ENCODE measurements at places on chromosomes 12 and 14.
A peak's percentile ranks its signal among the peaks of the same experiment; 100 is the strongest.

DNA sequence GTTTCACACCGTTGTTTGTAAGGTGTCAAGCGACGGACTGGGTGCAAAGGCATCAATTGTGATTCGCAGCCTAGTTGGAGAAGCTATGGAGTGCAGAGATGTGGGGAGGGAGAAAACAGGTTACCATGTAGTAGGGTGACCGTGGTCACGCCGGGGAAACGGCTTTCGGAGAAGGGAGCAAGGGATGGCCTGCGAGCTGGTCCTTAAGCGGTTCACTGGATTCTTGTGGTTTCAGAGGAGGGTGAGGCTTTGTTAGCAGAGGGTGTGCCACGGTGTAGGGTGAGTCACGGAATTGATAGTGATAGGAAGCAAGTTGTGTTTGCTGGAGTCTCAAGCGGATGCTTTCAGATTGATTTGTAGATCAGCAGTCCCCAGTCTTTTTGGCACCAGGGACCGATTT lies 2.3 kb downstream of the PIWIL1 start:
- DNase-seq, result no peak

DNA sequence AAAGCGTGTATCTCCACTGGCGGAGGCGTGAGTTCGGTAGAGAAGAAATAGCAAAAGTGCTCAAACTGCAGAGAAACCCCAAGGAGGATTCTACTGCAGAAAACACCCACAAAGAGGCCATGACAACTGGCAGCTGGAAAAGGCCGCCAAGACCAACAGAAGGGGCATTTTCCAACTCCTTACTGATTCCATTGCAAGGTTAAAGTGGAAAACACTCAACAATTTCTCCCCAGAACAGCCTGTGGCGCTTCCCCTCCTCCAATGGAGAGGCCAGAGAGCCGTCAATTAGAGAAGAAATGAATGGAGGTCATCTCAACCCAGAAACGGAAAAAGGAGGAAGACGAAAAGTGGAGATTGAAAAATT lies 618 bp upstream of the ANKRD52 start:
- DNase-seq, result no peak

- no peak for DNase-seq
Measured at GRCh38 chr12:1726753-1727152, 35.9 kb downstream of the ADIPOR2 start.

GRCh38 chr12:53060721-53061276 lies 10.9 kb downstream of the TNS2 start:
- DNase-seq, result no peak

DNA sequence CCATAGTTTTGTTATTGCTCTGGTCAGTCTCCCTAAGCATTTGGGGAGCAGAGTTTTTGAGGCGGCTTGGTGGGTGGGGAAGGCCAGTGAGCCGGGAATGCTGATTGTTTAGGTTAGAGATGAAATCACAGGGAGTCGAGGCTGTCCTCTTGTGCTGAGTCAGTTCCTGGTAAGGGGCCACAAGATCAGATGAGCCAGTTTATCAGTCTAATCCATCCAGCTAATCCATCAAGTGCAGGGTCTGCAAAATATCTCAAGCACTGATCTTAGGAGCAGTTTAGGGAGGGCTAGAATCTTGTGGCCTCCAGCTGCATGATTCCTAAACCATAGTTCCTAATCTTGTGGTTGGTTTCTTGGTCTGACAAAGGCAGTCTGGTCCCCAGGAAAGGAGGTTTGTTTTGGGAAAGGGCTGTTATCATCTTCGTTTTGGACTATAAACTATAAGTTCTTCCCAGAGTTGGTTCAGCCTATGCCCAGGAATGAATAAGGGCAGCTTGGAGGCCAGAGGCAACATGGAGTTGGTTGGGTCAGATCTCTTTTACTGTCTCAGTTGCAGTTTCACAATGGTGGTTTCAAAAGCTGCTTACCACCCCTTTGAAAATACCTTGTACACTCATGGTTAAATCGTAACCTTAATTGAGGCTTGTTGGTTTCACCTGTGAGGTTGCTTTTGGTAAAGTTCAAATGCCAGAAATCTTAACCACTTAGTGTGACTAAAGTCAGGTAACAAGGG lies 33.6 kb upstream of the HIGD1C start:
- no peak for DNase-seq

- peak; percentile 82 for DNase-seq
Measured at GRCh38 chr12:69052613-69053408, 119.8 kb upstream of the CPM start.

- no peak for DNase-seq
Measured at GRCh38 chr14:60090864-60091519, 731 bp upstream of the PCNX4 start.

- DNase-seq, result peak; percentile 19
Measured at GRCh38 chr14:24734917-24735500, 101.0 kb upstream of the GZMB start.

DNA sequence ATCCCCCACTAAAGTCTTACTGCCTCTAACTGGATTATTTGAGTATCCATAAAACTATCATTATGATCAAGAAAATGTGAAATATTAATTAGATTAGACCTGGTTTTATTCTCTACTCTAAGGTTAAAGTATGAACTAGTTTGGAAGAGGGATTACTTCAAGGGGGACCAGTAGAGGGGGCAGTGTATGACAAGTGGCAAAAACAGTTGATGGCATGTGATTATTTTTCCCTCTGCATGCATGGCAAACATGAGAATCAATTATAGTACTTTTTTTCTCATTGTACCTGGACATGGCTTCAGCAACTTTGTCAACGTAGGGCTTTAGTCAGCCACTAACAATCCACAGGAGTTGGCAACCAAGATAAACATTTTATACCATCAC lies 145.0 kb upstream of the SLC38A2 start:
- no peak for DNase-seq

DNA sequence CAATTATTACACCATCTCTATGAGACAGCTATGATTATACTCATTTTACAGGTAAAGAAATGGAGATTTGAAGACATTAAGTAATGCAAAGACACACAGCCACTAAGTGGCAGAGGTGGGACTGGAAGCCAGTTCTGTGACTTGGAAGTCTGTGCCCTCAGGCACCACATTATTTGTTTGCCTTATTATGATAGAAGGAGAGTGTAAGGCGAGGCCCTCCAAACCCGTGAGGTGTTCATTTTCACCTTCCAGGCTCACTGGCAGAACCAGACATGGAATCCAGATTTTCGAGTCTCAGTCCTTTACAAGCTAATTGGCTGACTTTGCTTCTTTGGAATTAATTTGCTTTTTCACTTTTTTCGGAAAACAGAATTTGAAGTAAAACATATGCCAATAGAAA lies 107.9 kb downstream of the CAND1 start:
- DNase-seq, result no peak

DNA sequence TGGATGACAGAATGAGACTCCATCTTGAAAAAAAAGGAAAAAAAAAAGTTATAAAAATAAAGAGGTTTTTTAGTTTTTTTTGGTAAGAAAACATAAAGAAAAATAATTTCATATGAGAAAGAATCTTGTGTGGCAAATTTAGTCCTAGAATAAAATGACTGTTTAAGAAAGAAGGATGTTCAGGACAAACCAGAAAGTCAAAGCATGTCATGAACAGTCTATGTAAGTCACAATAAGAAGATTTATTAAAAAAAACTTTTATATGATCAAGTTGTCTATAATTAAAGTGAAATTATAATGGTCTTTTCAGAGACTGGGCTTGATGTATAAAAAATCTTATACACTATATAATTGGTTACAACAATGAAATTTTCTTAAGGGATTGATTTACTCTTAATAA lies 68.1 kb upstream of the HECTD1 start:
- no peak for DNase-seq

DNA sequence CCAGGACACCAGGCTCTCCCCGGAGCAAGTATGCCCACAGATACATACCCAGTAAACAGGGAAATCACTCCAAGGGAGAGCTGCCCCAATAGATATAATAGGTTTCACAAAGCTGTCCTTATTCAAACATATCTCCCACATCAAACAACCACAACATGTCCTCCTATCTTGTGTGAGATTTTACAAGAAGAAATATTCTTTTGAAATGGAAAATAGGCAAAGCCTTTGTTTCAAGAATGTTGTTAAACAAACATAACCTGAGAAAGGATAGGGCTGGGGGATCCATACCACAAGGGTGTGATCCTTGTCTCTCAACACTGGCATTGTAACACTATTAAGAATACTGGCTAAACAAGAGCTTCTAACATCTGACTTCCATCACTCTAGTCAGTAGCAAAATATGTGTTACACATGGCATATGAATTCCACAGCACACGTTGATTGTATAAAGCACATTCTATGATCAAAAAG lies 32.9 kb downstream of the LGR5 start:
- DNase-seq, result no peak

- no peak for DNase-seq
Measured at GRCh38 chr12:5525783-5526367, 94.0 kb downstream of the NTF3 start.

GRCh38 chr14:90661866-90662265 lies 154.4 kb downstream of the TTC7B start:
- DNase-seq, result no peak

- DNase-seq, result peak; percentile 14
Measured at GRCh38 chr12:74021937-74022336, 515.7 kb upstream of the ATXN7L3B start.

- DNase-seq, result no peak
Measured at GRCh38 chr12:50151047-50151687, 16.0 kb downstream of the CERS5 start.

- DNase-seq, result no peak
Measured at GRCh38 chr14:63205044-63205575, 867 bp downstream of the RHOJ start.

GRCh38 chr14:60356906-60357550 lies 108.0 kb downstream of the PPM1A start:
- DNase-seq, result no peak

- no peak for DNase-seq
Measured at GRCh38 chr12:62683776-62684569, 217.3 kb downstream of the MON2 start.

- DNase-seq, result no peak
Measured at GRCh38 chr12:120265473-120266179, at the start of gene PXN. Gene PXN, minus strand, starts transcription at chr12:120265730. Its CDS starts 101 bp downstream, at chr12:120265629.

DNA sequence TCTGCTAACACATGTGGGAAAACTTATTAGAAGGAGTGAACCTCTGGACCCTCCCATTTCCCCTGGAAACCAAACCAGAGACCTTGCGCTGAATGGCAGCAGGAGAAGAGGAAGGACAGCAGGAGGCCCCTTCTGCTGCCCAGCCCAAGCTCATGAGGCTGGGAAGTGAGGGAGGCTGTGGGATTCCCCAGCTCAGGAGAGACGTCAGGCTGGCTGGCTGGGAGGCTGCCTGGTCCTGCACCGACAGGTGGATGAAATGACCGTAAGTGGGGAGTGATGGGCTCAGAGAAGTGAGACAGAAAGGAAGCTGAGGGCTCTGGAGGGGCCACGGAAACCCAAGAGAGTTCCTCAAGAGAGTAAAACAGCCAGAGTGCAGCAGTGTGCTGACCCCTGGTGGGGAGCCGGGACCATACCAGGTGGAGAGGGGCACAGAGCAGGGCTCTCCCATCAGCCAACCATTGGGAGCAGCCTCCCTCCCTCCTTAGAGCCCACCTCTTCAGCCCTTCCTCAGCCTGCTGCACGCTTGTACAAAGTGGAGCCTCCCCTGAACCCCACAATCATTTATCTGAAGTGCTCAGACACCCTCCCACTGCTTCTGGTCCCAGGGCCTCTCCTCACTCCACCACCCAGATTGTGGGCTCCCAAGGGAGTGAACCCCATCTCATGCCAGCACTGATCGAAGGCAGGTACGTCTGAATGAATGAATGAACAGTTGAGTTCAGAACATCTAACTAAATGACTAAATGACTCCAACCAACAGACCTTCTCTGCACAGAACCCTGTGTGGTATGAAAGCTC lies 14.0 kb downstream of the TAMALIN start:
- no peak for DNase-seq

DNA sequence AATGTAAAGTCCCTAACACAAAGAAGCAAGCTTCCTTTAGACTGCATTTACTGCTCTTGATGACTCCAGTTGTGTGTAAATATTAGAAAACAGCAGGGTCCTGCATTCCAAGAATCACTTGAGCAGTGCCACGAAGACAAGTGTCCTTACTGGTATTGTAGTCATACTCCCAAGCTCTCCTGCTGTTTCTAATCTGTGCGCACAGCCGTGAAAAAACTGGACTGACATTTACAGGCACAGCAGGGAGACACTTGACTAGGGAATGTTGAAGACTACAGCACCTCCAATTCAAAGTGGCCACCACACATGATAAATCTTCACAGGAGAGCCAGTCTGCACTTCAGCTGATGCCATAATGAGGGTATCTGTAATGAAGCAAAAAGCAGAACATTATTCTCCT lies 91.4 kb downstream of the VRK1 start:
- no peak for DNase-seq

DNA sequence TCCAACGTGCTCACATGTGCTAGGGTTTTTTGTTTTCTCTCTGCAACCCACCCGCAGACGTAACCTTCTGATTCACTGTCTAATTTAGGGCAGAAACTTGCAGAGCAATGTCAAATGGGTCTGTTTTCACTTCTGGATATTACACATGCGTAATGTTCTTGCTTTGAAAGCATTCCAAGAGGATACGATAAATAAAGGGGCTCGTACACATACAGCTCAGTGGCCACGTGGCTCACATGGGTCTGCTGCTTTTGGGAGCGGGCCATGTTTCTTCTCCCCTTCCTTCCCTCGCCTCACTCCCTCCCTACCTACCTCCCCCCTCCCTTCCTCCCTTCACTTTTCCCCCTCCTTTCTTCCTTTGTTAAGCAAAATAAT lies 23.4 kb downstream of the CACNA1C start:
- no peak for DNase-seq

DNA sequence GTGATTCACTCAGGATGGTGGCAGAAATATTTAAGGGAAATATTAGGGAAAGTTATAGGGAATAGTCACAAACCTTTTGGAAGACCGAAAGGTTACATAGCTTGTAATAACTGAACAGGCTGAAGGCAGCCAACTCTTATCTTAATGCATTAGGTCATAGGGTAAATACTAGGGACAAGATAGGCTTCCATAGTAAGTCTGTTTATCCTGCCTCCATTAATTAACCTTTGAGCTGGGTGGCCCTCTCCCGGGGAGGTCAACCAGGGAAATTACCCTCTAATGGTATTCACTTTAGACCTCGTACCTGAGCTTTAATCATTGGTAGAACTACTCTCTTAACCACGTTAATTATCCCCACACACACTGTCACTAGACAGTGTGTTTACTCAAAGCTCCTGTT lies 981.8 kb downstream of the SLC16A7 start:
- no peak for DNase-seq

GRCh38 chr12:72219937-72220336 lies 52.2 kb upstream of the TRHDE start:
- DNase-seq, result no peak

GRCh38 chr12:109695961-109696461 lies 17.6 kb upstream of the FAM222A start:
- DNase-seq, result no peak

Data from kidney epithelial cell (primary cell).